Activated effector memory CD4-positive, alpha-beta T cell treated with Interleukin-2 at 50 U/mL for 16 hours (primary cell): ENCODE measurements at places on chromosomes 16 and 17.

DNA sequence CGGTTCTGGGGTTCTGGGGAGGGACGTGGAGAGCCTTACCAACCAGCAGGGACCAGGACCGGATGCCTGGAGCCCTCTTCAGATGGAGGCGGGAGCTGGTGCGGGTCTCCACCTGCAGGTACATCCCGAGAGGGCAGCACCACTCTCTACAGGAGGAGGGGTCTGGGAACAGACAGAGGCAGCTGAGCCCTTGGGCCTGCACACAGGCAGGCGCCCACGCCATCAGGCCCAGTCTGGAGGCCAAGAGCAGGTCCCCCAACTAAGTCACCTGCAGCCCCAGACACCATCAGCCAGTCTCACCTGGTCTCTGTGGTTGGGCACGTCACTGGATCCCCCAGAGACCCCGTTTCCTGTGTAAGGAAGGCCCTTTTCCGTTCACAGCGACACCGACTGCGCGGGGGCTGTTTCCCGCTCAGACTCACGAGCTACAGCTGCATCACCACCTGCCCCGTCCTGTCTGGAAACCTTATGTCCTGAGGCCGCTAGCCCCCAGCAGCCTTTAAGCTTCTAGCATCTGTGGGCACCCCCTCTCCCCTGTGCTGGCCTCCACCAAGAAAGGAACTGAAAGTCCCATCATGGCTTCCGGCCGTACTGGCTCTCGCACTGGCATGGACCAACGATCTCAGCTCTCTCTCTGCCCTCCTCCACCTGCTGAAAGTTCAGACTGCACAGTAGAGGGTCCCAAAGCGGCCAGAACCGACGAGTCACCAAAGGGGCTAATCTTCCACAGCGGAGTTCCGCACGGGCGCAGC, 1.2 kb downstream of the CYBC1 start:
- peak; percentile 57 for DNase-seq

DNA sequence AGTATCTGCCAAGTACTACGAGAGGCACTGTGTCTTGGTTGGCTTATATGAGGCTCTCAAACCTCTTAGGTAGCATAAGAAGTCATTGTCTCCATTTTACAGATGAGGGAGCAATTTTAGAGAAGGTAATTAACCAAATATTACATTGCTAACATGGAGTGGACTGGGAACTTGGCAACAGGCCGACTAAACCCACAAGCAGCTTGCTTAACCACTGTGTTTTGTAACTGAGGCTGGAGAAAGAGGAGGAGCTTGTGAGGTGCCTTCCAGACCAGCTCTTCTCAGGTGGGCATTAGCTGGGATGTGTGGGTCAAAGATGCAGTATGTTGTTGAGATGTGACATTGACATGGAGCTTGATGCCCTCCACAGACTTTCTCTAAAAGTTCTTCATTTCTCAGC, 835.6 kb upstream of the RBFOX1 start:
- DNase-seq: no peak

DNA sequence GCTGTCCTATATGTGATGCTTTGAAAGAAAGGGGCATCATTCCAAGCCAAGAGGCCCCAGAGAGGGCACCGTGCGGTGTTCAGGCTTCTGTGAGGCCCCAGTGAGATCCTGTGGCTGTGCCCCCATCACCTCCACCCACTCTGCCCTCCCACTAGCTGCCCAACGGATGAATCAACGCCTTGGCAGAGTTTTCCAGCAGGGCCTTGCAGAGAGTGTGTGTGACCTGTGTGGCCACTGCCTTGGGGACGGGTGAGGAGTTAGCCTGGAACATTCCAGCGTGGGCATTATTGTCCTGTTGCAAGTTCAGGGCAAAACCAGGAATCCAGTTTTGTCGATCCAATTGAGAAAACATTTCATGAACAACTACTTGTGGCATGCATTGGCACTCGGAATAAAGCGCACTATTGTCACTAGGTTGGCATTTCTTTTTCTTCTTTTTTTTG, 53.7 kb downstream of the SF3B3 start:
- DNase-seq: no peak

DNA sequence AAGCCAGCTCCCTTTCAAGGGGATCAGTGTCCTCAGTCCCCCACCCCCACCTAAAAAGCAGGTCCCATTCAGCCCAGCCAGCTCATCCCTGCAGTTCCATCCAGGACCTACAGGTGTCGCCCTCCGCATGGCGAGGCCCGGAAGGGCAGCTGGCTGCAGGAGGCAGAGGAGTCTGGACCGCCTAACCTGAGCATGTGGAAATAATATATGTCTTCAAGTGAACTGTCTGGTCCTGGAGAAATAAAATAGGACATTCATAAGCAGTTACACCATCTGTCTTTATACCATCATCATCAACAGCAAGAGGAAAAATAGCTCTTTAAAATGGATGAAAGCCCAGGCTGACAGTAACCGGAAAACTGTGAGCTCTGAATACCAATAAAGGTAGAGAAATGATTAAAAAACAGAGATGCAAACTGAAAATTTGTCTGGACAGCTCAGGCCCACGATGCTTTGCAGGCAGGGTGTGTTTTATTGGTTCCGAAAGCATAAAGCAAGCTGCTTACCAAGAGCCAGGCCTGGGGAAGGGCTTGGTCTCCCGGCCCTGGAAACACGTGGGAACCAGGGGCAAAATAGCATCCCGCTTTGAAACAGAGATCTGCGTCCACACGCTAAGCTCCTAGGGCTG, 215.2 kb downstream of the ZFHX3 start:
- DNase-seq: peak; percentile 49

GRCh38 chr16:53773150-53773846, 69.3 kb downstream of the FTO start:
- DNase-seq: no peak

GRCh38 chr16:64434526-64435069, 687.3 kb downstream of the CDH11 start:
- DNase-seq: no peak

- no peak for DNase-seq
Measured at GRCh38 chr17:68749349-68750207, 148.4 kb upstream of the FAM20A start.

DNA sequence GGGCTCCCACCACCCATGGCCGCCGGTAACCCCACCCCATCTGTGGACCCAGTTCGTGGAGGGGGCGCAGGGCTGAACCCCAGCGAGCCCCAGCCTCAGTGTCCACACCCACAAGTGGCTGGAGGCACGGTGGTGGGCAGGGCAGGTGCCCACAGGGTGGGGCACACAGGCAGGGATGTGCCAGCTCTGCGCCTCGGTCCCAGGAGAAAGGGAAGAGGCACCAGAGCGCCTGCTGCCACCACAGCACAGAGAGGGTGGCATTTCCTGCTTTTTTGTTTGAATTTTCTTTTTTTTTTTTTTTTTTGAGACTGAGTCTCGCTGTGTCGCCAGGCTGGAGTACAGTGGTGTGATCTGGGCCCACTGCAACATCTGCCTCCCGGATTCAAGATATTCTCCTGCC, 19.0 kb downstream of the ZFPM1 start:
- DNase-seq: no peak

- DNase-seq: no peak
Measured at GRCh38 chr17:71656964-71657858, 463.6 kb upstream of the SOX9 start.

- DNase-seq: peak; percentile 16
Measured at GRCh38 chr16:528111-529011, 849 bp downstream of the CAPN15 start.

- peak; percentile 80 for DNase-seq
Measured at GRCh38 chr17:47889734-47890529, 6.1 kb upstream of the SP2 start.

GRCh38 chr17:44959821-44960531, 8.1 kb downstream of the C1QL1 start:
- DNase-seq: no peak

DNA sequence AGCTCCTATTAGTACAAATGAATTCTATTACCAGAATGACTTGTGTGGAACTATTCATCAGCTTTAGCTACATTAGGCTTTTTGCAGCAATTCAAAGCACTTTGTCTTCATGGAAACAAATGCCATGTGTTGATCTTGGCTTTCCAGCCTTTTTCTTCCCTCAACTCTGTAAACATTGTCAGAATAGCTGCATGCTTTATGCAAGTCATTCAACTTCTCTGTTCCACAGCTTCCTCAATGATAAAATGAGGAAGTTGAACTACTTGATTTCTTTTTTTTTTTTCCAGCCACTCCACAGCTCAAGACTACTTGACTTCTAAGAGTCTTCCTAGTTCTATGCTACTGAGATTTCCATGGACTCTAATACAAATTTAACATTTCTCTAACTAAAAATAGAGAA, 41.1 kb downstream of the KIAA0753 start:
- no peak for DNase-seq

GRCh38 chr16:23557779-23558702, 514 bp downstream of the UBFD1 start:
- no peak for DNase-seq

DNA sequence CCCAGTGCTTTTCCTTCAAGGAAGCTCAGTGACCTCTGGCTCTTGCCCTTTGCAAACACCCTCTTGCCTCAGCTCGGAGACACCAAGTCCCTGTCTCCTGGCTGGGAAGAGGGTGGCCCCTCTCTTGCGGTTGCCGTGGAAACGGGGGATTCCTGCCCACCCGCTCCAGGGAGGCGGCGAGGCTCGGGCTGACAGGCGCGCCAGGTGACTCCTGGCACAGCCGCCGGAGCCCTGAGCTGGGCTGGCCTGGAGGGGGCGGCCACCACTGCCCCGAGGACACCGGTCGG, 71.4 kb downstream of the ABR start:
- DNase-seq: no peak

DNA sequence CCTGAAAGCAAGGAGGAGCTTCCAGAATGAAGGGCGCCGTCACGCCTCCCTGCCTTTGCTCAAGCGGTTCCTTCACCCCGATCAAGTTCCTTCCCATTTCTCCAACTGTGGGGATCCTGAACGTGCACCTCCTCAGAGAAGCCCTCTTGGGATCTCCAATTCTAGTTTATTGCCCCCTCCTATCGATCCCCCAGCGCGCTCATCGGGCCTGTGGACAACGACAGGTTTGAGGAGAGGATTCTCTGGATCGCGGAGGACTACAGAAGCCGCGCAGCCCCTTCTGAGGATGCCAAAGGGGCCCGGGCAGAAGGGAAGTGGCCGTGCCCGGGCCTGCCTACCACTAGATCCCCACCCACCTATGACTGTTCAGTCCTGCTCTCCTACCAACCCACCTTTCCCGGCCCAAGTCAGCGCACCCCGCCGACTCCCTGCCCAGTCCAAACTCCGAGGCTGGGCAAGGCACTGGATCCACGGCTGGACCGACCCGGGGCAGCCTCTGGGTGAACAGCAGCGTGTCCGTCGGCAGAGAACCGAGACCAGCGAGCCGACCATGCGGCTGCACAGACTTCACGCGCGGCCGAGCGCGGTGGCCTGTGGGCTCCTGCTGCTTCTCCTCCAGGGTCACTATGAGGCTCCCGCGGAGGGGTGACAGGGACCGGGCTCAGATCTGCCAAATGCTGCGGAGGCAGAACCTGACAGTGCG, 12.8 kb upstream of the CES3 start:
- DNase-seq: no peak

DNA sequence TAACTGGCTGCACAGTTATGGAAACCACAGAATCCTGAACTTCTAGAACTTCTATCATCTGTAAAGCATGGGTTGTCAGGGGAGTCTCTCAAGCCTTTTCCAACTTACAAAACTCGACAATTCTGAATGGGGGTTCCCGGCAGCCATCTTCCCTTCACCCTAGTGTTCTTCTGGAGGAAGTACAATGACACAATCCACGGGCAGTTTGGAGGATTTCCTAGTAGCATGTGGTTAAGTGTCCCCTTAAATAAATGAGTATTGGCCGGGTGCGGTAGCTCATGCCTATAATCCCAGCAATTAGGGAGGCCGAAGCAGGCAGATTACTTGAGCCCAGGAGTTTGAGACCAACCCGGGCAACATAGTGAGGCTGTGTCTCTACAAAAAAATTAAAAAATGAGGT, 2.1 kb downstream of the SLC16A6 start:
- no peak for DNase-seq

DNA sequence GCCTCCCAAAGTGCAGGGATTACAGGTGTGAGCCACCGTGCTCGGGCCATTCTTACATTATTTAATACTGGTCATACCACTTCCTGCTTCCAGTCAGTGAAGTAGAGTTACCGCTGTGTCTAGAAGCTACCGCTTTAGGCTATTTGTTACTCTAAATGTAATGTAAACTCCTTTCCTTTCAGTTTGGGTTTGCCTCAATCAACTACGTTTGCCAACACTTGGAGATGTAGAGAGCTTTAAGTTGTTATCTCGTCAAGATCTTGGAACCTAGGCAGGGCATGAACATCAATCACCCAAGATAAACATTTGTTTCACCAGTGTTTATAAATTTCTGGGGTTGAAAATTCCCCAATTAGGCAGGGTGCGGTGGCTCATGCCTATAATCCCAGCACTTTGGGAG, 275.9 kb downstream of the STX8 start:
- DNase-seq: no peak

- DNase-seq: no peak
Measured at GRCh38 chr17:83085526-83086198, 6.3 kb downstream of the METRNL start.

- no peak for DNase-seq
Measured at GRCh38 chr16:54403580-54403979, 117.0 kb upstream of the IRX3 start.

- peak; percentile 5 for DNase-seq
Measured at GRCh38 chr17:3944485-3945388, 19.5 kb downstream of the ATP2A3 start.

- no peak for DNase-seq
Measured at GRCh38 chr16:4870138-4870671, 22.9 kb downstream of the UBN1 start.

DNA sequence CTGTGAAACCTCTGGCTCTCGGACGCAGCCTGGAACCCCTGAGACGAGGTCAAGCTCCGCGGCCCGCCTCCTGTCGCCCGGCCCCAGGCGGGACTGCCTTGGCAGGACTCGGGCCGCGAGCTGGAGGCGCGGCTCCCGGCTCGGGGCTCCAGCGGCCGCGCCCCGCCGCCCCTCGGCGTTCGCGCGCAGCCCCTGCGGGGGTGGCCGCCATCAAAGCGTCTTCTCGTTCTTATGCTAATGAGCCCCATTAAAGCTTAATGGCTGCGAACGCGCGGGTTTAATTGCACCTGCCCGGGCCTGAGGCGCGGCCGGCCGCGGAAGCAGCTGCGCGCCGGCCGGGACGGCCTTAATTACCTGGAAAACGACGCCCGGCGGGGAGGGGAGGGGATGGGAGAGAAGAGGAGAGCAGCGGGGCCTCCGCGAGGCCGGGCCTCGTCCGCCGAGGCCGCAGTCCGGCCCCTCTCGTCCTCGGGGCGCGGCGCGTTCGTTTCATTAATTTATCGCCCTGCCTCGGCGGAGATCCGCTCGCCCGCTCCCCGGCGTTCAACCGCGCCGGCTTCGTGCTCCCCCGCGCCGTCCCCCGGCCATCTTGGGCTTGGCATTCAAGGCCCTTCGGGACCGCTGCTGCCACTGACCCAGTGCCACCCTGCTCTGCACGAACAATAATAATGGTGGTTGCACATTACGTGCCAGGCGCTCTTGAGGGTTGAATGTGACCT, 19.2 kb downstream of the RAI1 start:
- DNase-seq: no peak

GRCh38 chr17:79117905-79118487, 43.4 kb downstream of the ENGASE start:
- DNase-seq: no peak
